ENCODE measurements at places on chromosomes 11 and 22.

DNA sequence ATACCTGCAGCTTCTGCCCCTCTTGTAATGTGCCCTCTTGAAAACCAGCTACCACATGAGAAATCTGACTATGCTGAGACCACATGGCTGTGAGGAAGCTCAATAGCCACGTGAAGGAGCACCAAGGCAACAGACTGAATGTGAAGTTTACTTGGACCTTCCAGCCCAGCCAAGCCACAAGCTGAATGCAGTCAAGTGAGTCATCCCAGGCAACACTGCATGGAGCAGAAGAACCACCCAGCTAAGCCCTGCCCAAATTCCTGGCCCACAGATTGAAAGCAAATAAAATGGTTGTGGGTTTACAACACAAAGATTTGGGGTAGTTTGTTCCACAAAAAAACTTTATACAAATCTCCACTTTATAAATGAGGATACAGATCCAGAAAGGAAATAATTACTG is 114.5 kb downstream of the TIMP3 start:
- DNase-seq: no peak

- peak; percentile 95 for DNase-seq
Observed at GRCh38 chr11:61446211-61446651, 16.3 kb downstream of the SDHAF2 start.

DNA sequence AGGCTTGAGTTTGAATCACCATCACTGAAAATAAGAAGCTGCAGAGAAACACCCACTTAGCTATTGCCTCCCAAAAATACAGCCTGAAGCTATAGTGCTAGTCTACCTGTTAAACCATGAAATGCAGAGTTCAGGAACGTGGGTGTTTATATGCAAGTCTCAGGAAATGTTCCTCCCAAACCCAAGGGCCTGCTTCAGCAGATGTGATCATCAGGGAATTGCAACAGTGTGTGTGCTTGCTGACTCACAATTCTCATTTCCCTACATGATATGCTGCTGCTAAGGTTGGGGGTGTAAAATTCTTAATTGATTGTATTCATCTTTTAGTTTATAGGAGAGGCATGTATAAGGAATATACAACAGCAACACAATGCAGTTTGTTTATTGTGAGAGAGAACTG is 49.6 kb downstream of the NUP98 start:
- peak; percentile 14 for DNase-seq

- peak; percentile 59 for DNase-seq
Observed at GRCh38 chr11:96162816-96163499, 180.0 kb downstream of the MAML2 start.

DNA sequence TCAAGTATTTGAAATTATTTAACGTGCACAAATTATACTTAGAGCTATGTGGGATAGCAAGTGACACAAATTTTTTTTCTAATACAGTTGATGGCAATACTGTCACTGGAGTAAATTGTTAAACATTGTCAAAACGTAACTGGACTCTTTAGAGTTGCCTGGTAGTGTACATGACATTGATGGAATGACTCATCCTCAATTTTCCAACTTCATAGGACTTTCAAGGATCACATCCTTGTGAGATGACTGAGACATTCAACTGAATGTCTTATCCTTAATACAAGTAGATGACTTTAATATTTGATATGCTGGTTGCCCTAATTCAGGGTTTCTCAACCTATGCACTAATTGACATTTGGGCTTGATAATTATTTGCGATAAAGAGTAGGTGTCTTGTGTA is 310.0 kb downstream of the SWAP70 start:
- DNase-seq: no peak

DNA sequence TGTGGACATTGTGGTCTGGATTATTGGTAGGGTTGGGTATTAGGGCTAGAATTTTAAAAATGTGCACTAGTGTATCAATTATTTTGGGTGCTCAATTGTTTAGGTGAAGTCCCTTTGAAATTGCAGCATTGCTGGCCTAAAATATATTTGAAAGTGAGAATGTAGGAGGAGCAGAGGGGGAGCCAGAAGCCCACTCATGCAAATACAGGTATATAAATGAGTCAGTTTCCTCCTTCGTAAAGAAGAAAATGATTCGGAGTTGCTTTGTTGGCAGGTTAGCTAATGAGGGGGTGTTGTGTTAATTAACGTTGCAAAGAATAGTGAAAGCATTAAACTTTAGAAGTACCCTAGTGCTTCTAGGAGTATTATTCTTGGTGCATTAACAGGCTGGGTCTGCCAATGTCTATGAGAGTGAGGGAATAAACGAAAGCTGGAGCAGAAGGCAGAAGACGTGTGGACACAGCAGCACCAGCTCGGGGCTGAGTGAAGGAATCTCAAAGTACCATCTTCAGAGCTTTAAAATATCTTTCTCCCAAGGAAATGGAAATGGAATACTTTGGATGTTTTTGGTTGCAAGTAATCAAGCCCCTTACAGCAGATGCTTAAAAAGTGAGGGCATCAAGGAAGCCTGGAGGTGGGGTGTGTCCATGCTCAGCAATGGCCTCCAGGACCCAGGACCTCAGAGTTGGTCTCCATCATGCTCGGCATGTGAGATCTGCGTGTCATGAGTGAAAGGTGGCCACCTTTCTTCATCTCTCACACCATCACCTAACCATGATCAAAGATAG is 522.9 kb downstream of the NTM start:
- no peak for DNase-seq

DNA sequence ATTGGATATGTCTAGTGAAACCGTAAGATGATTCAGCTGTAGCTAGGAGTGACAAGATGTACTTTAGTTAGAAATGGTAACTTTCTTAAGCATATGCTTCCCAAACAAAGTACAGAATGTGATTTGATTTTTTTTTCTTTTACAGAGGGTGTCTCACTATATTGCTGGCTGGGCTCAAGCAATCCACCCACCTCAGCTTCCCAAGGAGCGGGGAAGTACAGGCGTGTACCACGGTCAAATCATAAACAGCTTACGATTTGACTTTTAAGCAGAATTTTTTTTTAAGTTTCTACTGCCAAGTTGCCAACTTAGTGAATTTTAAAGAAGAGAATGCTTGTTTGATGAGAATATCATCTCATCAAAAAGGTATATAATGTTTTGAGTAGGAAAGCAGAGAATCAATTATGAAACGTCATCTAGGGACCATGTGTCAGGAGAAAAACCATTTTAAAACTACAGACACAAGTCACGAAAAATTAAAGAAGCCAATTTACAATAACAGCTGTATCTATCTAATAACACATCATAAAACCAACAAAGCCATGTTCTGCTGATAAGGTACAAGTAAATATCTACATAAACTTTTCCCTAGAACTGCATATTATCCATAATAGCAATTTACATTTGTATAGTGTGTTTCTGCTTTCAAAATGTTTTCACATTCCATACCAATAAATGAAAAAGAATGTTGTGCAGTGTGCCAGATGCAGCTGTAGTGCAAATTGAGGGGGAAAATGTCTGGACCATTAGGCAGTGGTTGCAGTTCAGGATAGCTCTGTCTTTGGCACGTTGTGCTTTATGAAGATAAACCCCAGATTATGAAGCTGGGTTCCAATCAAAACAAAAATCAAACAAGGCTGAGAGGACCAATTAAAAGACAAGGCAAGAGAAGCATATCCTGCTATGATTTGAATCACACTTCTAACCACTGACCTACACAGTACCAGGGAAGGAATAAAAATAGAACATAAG is 33.7 kb upstream of the USP47 start:
- no peak for DNase-seq

Measured in hepatocyte (in vitro differentiated cells).